ENCODE measurements at places on chromosomes 1 and 21.

GRCh38 chr1:88708011-88708410 is 23.9 kb downstream of the PKN2 start:
- no peak for DNase-seq

DNA sequence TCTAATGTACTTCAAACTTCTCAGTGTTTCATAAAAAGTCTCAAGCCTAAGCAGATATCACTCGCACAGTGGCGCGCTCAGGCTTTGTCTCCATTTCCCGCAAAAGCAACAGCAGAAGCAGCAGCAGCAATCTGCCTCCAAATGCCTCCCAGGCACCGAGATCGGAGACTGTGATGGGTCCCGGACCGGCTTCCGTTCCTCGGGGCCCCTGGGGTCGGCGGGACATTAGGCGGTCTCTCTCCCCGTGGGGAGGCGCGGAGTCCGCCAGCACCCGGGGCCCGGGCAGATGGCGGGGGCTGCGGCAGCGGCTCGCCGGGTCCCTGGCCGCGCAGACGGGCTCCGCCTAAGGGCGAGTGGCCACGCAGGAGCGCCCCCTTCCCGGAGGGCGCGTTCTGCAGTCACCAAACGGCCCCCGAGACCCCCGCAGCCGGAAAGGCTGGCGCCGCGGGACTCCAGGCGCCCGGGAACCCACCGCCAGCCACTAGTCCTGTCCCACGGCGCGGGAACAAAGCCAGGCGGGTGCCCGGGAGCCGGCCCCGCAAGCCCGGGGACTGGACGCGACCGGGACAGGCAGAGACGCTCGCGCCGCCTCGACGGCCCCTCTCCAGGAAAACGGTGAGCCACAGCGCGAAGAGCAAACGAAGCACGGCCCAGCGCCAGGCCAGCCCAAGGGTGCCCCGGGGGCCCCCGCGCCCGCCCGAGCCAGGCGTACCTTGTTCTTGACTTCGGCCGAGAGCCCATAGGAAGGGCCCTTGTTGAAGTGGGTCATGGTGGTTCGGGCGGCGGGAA is 590 bp downstream of the CNN3 start:
- DNase-seq = peak; percentile 42

DNA sequence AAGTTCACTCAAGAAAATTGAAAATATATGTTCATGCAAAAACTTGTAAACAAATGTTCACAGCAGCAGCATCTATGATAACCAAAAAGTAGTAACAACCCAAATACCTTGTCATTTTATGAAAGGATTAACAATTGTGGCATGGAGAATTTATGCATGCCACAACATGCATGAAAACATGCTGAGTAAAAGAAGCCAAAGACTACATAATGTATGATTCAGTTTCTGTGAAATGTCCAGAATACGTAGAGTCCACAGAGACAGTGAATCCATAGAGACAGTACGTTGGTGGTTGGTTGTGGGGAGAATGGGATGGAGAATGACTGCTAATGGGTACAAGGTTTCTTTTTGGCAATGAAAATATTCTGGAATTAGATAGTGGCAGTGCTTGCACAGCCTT is 148.7 kb downstream of the MAST2 start:
- no peak for DNase-seq

DNA sequence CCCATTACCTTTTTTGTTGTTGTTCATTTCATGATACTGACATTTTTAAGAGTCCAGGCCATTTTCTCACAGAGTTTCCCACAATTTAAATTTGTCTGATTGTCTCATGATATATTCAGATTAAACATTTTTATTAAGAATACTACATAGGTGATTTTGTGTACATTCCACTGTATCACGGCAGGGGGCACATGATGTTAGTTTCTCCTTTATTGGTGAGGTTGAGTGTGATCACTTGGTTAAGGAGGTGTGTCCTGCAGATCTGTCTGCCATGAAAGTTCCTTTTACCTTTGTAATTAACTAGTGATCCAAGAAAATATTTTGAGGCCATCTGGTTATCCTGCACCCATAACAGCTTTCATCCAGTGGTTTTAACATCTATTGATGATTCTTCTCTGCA is 11.8 kb downstream of the RTCA start:
- DNase-seq = no peak

GRCh38 chr1:5570931-5571330 is 421.3 kb downstream of the NPHP4 start:
- DNase-seq = no peak

Data from tibial artery (tissue), 4 donors.